GM12892 (cell line): ENCODE measurements at places on chromosomes 7 and 10.
A peak's percentile ranks its signal among the peaks of the same experiment; 100 is the strongest.

DNA sequence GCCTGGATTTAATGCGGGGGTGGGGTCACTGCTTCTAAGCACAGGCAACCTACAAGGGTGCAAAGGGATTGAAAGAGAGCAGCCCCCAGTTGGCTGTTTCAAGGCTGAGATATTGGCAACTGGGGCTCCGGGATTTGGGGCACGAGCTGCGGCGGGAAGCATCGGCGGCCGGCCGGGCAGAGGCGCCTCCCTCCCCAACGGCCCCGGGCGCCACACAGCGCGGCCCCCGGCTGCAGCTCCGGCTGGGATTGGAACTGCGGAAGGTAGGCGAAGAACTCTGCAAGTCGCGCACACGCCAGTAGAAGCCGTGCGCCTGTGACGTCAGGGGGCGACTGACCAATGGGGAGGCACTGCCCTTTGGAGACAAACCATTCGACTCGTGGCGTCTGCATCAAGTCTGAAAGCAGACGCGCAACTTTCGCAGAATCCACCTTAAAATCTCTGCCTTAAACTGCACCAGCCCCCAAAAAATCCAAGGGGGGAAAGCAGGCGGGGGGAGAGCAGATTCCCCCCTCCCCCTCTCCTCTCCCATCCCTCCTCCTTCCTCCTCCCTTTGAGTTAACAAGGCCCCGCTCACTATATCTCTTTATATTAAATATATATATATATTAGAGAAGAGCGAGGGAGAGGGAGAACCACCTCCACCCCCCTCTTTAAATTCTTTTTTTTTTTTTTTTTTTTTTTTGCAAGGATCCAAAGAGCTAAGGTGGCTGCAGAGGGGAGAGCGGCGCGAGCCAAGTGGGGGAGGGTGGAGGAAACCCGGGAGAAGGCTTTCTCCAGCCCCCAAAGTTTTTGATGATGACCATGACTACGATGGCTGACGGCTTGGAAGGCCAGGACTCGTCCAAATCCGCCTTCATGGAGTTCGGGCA, at the start of gene DLX6:
Gene DLX6, plus strand, starts transcription at position 371 of the 872 bp plus-strand sequence. Its CDS starts 425 bp downstream, at position 796.
- no peak for DNase-seq

DNA sequence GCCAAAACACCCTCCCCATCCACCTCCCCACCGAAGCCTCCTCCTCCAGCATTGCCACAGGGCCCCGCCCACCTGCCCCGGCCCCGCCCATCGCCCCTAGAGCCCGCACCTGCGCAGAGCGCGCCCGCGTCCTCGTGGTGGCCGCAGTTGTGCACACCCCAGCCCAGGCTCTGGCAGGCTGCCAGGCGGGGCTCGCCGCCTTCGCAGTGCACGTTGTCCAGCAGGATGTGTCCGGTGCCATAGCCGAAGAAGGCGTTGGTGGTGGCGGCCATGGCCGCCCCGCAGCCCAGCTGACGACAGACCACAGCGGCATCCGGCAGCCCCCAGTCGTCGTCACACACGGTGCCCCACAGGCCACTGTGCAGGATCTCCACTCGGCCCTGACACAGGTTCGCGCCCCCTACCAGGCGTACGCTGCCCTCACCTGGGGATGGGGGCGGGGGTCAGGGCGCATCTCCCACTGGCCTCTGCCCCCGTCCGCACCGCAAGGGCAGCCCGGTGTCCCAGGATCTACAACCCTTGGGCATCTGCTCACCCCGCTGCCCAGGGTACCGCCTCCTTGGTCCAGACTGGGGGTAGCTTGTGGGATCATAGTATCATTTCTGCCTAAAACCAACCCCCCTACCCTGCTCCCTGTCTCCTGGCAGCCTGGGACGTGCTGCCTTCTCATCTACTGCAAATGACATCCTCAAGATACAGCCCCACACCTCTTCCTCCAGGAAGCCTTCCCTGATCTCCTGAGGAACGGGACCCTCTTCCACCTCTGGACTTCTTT, 11.9 kb downstream of the SSC4D start:
- DNase-seq = peak; percentile 81

DNA sequence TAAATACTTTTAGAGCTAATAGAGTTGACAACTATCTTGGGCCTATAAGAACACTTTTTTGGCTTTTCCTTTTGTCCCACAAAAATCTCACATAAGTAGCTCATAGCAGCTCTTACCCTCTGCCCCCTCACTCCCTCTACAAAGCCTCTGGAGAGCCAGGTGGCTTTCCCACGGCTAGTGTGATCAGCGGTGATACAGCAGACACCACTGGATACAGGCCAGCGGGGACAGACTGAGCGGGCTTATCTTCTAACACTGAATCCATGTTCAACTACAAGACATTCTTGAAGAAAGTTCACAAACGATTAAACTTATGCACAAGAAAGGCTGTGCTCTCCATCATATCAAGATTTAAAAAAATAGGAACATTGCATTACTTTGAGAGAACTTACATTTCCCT, 377.2 kb downstream of the PARD3 start:
- DNase-seq = no peak

- DNase-seq = no peak
Measured at GRCh38 chr7:38262545-38262944, 10.9 kb downstream of the TARP start.

DNA sequence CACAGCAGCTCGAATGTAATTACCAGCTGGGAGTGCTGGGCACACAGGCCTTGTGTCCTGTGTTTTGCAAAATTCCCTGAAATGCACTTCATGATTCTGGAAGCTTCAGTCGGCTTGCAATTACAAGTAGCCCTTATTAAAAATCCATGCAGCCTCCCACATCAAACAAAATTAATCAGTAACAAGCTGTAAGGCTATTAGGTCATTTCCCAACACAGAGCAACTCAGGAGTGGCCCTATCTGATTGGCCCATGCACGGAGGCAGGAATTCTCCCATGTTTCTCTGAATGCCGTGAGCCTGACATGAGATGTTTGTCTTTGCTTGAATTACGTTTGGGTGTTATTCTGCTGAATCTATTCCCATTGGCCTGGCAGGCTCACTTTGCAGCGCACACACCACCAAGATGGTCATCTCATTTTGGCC, 36.9 kb downstream of the FOXL3 start:
- DNase-seq = no peak

GRCh38 chr7:134787720-134788119, 8.3 kb downstream of the CALD1 start:
- no peak for DNase-seq

GRCh38 chr7:25349283-25350017, 121.2 kb upstream of the NPVF start:
- no peak for DNase-seq

DNA sequence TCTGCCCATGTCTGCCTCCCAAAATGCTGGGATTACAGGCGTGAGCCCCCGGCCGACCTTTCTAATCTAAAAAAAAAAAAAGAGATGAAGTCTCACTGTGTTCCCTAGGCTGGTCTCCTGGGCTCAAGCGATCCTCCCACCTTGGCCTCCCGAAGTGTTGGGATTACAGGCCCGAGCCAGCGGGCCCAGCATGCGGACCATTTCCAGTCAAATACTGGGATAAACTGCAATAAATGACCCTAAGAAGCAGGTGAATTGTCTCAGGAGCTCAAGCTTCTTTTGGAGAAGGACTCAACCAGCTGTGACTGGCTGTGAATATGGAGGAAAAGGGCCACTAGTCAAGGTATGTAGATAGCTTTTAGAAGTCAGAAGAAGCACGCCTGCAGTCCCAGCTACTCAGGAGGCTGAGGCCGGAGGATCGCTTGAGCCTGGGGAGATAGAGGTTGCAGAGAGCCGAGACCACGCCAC, 550 bp upstream of the CREM start:
- no peak for DNase-seq

DNA sequence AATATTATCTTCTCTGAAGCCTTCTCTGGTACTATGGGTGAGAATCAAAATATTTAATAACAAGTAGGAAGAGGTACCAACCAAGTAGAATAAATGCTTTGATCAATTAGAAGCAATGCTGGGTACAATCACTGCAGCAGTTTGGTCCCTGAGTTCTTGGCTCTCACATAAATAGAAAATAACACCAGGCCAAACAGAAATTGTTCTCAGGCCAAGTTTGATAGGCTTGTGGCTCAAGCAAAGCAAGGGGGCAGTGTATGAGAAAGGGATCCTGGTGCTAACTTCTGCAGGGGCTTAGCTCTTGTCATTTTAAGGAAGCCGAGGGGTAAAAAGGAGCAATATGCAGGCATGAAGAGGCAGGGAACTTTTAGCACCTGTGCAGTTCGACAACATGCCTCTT, 146.8 kb upstream of the TMEM229A start:
- DNase-seq = no peak

GRCh38 chr10:73900064-73900463, 10.9 kb upstream of the PLAU start:
- DNase-seq = no peak

DNA sequence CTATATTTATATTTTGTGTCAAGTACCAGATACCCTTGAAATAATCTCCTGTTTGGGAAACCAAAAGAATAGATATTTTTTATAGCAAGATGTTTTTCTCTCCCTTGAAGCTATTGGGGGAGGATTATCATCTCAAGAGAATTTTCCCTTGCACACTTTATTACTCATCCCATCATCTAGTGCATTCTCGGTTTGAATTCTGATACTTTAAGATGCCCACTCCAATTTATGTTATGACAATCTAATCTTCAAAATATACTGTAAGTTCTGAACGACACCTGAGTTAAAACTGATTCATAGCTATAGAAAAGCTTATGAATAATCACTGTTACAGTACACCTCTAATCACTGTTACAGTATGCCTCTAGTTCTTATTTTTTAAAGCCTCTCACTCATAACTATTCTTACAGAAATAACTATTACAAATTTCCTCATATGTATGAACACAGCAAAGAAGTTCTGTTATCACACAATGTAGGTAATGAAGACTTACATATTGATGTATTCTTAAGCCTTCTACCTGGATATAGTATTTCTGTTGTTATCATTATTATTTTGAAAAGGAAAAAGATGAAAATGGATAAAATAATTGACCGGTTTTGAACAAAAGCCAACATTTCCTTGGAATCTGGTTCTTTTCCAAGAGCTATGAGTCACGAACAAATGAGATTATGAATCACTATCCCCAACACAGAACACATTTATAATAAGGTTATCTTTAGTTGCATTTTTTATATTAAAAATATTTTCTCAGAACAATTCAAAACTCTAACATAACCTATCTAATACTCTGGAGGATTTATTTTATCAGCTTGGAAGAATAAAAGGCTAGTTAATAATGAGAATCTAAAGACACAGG, 72.3 kb upstream of the FAM13C start:
- no peak for DNase-seq

- DNase-seq = no peak
Measured at GRCh38 chr7:112137141-112138101, 68.8 kb downstream of the DOCK4 start.

- no peak for DNase-seq
Measured at GRCh38 chr7:69953136-69954067, 355.1 kb downstream of the AUTS2 start.

- DNase-seq = no peak
Measured at GRCh38 chr7:75042286-75042685, 31.3 kb downstream of the RCC1L start.

GRCh38 chr10:14276210-14276609, 54.5 kb downstream of the FRMD4A start:
- no peak for DNase-seq

GRCh38 chr7:30313348-30313747, 29.0 kb downstream of the ZNRF2 start:
- DNase-seq = no peak

DNA sequence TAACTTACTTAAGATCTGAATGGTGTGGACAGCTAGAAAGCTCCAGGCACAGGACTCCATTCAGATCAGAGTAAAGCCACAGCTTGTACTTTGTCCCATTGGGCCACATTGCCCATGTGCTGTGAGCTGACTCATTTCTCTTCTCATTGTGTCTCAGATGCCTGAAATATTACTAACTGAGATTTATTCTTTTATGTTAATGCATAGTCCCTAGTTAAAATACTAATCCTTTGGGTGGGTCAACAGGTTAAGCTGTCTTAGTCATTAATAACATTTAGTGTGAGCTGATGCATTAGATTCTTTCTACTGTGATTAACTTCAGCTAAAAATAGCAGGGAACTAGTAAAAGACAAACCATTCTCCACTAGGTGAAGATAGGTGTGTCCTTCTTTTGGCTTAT, 104.7 kb upstream of the ARMC3 start:
- DNase-seq = no peak

DNA sequence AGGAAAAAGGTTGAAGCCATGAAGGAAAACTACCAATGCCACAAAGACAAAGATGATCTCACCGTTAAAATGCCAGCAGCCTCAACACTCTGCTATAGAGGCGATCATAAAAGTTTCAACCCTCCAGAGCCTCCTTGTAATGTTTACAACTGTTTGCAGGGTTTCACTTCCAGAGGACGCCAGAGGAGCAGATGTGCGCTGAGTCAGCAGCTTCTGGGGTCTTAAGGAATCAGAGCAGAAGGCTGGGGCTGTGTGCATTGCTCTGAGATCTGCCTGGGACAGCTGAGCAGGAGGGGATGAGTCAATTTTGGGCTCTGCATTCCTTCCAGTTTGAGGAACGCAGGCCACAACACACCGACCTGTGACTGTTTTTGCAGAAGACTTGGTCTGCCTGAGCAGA, 98.3 kb downstream of the TMEM130 start:
- DNase-seq = no peak

- DNase-seq = no peak
Measured at GRCh38 chr7:140213684-140214074, 36.9 kb upstream of the KDM7A start.

- no peak for DNase-seq
Measured at GRCh38 chr10:50426485-50426884, 175.2 kb upstream of the ASAH2 start.

DNA sequence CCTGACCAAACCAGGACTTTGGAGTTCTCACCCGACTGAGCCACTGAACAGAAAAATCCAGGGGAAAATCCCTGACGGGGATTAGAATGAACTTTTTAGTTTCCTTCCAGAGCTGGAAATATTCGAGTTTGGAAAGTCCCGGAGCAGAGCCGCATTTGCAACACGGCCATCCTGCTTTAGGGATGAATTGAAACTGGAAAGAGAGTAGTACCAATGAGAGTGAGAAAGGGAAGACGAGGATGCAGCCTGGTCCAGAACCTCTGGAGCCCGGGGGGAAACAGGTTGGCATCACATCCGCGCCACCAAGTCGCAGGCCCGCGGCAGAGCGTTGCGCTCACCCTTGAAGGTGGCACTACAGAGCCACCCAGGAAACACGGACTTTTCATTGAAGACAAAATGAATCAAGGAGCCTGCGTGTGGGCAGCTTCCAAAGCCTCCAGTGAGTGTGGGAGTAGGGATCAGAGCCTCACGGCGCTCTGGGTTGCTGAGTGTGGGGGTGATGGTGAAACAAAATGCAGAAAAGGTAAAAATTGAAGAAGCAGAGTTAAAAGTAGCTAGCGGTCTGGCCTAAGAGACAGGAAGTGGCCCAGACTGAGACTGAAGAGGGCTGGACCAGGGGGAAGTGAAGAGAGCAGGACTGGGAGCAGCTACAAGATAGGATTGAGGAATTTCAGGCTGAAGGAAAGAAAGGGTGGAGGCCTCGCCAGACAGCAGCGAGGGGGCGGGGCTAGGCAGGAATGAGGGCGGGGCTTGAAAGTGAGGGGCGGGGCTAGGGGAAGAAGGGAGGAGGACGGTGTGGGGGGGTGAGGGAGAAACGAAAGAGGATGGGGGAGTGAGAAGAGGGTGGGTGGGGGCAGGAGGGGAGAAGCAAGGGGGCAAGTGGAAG, 1.8 kb downstream of the SMURF1 start:
- DNase-seq = no peak
